SW480 (cell line): ENCODE measurements at places on chromosomes 12 and 14.

- DNase-seq: no peak
Observed at GRCh38 chr12:105030820-105031807, 45.0 kb downstream of the NOPCHAP1 start.

DNA sequence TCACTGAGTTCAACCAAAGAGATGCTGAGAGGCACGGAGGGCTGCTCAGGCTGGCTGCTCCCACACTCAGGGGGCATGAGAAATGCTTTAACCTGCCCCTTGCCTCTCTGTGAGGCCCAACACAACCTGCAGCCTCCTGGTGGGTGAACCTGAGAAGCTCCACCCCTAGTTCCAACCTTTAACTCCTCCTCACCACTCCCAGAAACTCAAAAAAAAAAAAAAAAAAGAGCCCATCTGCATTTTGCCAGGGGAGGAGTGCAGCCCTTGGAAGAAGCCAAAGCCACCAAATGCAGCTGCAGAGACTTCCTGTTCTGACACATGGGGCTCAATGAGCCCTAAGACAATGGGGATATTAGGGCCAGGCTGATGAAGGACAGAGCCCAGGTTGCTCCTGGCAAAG is 8.9 kb downstream of the KRT4 start:
- no peak for DNase-seq

GRCh38 chr14:34930591-34931091 is 52.2 kb upstream of the SRP54 start:
- no peak for DNase-seq

DNA sequence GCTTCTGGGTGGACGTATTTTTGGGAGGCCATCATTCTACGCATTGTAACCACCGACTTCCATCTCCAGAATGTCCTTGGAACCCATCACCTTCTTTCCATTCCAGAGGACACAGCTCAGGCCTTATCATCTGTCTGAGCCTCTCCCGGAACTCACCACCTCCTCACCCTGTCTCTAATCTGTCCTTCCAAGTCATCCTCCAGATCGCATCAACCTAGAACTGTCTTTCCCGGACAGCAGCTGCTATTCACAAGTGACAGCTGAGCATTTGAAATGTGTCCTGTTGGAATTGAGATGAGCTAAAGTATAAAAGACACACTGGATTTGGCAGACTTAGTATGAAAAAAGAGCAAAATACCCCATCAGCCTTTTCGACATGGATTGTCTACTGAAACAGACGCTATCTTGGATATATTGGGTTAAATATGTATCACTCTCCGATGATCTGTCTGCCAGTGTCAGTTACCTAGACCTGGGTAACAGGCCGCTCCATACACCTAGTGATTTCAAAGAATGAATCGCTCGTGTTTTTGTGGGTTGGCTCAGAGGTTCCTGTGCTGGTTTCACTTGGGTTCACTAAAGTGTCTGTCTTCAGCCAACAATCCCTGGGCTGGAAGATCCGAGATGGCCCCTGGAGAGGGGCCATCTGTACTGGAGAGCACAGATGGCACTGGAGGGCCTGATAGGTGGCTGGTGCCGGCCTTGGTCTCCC is 104.4 kb upstream of the RFLNA start:
- no peak for DNase-seq

DNA sequence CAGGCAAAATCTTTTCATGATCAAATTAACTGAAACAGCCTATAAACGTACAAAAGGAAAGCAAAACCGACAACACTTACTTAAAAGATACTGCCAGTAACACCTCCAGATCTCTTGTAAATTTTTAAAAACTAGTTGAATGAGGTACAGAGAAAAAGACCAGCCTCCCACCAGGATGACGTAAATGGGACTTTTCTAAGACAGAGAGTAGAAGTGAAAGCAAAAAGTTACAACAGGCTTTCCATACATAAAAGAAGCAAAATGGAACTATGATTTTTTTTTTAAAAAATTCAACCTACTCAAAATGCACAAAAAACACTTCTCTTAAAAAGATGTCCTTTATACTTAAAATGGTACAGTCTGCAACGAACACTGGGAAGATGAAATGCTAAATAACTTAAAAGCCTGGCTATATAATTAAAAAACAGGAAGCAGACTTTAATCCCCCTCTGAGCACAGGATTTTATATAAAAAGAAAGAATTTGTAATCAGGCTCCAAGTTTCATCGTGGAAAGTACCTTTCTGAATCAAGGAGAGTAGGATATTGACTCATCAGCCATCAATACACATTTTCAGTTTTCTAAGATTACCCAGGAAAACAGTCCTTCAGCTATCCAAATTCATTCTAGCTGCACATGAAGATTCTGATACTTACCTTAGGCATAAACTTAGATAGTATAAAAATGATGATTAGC is 14.2 kb upstream of the MYO1A start:
- DNase-seq: no peak

DNA sequence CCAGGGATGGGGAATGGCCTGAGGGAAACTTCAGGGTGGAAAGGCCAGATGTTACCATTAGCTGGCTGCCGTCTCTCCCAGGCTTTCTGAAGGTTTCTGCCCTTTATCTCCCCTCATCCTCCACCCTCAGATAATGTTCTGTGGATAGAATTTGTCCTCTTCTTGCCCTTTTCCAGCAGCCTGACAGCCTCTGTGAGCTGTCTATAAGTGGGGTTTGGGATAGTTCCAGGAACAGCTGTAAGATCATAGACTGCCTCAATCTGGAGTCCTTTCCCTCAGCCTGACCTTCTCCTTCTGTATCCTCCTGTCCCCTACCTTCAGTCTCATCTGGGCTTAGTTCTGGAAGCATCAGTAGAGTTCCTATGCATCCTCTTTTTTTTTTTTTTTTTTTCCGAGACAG is 2.8 kb upstream of the RND1 start:
- DNase-seq: no peak

DNA sequence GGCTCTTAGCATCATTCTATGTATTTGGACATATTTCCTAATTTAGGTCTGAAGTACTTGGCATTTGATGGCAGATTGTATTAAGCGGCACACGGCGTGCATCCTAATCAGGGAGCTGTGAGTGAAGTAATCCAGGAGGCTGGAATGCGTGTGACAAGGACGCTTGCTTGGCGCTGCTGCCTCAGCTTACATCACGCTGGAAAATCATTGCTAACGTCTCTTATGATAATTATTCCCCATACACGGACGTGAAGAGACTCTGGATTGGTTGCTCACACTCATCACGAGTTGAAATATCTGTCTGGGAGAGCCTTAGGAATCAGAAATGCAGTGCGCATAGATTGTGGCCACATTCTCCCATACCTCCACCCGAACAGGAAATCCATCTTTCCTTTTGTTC is 85.3 kb downstream of the FBXW8 start:
- DNase-seq: no peak

DNA sequence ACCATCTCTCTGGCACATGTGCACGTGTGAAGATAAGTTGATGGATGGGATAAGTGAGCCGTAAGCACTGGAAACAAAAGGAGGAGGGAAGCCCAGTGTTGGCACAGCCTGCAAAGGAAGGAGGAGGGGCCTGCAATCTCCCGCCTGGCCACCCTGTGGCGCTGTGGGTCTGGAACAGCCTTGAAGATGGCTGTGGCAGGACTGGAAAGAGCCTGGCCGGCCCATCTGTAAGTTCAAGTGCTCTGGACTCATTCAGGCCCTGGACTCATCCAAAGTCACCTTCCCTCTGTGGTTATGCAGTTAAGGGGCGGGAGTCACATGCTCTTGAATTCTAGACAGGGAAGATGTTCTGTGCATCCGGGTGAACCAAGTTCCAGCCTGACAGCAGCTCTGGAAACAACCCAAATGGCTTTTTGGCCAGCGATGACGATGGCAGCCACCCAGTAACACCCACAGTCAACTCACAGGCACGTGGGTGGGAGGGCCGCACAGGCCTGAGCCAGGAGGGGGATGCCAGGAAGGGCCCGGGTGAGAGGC is 50.4 kb downstream of the CHGA start:
- peak; percentile 36 for DNase-seq

GRCh38 chr12:93839064-93839463 is 161.9 kb downstream of the CRADD start:
- DNase-seq: no peak

DNA sequence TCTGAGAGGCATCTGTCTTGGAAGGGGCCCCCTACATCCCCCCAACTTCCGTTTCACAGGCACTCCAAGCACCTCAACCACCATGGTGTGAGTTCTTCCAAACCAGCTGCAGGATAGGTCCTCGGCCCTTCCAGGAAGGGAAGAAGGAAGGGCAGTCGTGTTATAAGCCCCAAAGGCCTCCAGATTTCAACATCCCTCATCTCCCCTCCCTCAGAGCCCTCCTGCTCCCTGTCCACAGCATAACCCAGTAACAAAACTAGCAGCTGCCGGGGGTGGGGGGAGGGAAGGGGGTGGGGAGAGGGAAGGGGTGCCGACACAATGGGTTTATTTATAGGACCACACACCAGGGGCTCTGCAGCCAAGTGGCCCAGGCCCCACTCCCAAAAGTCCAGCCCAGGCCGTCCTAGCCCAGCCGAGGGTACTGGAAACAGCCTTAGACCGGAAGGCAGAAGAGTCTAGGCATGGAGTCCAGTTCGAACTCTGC is 18.3 kb downstream of the NCKAP5L start:
- DNase-seq: no peak

GRCh38 chr12:74820324-74820723 is 282.7 kb downstream of the ATXN7L3B start:
- no peak for DNase-seq

GRCh38 chr12:45828402-45828801 is 98.9 kb downstream of the ARID2 start:
- DNase-seq: no peak

- DNase-seq: no peak
Observed at GRCh38 chr14:57632649-57633048, 139.0 kb upstream of the CCDC198 start.

- no peak for DNase-seq
Observed at GRCh38 chr12:84874825-84875139, 37.8 kb downstream of the SLC6A15 start.

DNA sequence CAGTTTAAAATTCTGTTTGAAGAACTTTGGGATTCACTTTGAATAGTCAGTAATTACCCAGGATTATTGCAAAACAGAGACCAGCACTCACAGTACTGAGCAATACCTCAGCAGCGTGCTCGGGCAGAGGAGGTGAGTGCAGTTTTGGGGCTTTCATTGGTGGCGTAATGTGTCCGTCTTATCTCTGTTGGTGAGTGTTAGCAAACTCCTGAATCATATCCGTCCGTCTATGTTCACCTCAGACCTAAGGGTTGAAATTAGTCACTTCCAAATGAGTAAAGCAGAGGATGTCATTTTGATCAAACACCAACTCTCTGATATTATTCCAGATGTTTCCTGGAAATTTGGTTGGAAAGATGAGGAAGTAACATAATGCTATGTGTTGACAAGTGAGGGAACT is 82.8 kb downstream of the BORCS5 start:
- no peak for DNase-seq

DNA sequence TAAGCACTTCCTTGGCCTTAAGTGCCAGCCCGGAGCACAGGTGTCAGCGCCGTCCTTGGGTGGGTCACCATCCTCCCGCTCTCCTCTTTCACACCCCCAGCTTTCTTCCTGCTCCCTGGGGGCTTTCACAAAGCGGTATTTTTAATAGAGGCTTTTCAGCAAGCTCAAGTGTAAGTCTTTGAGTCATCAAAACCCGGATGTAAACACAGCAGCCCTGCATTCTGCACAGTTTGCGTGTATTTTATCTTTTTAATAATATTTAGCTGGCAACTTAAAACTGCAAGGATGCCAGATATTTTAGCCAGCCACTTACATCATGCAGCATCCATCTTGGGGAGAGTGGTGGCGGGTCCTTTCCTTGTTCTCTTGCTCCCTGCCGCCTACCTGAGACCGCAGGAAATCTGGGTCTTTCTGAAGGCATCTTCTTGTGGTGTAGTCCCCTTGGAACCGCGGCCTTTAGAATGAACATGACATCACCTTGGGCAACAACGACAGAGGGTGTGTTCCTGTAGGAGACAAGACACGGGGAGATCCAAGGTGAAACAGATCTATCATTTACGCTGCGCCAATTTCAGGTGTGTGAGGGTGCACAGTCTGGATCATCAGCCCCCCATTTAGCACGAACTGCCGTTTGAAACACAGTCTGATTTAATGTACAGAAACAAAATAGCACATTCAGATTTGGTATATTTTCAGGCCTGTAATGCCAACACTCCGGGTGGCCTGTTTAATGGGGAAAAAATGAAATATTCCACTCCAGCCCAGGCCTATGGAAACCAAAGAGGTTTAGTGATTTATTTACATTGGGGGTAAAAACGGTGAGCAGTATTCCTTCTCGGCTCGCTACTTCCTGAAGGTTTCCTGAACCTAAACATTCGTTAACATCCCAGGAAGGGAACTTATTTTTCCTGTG is 12.5 kb upstream of the IRF2BPL start:
- DNase-seq: peak; percentile 76

DNA sequence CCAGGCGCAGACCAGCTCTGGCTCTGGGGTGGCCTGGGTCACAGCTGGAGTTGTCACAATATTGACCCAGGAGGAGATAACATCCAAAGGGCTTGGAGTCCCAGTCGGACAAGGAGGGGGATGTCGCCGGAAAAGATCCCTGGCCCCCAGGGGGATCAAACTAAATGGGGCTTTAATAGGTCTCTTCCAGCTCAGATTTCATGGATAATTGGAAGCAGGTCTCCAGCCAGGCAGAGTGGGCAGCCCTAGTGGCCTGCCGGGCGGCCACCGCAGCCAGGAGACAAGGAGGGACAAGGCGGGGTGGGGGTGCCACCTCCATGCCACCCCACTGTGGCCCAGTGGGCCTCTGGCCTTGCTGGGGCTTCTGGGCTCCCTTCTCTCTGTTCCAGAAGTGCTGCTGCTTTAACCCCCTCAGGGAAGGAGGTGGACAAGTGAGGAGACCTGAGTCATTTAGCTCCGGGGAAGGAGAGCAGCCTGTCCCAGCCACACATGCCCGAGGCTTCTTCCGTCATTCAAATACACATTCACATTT is 23.1 kb upstream of the PGF start:
- DNase-seq: no peak

DNA sequence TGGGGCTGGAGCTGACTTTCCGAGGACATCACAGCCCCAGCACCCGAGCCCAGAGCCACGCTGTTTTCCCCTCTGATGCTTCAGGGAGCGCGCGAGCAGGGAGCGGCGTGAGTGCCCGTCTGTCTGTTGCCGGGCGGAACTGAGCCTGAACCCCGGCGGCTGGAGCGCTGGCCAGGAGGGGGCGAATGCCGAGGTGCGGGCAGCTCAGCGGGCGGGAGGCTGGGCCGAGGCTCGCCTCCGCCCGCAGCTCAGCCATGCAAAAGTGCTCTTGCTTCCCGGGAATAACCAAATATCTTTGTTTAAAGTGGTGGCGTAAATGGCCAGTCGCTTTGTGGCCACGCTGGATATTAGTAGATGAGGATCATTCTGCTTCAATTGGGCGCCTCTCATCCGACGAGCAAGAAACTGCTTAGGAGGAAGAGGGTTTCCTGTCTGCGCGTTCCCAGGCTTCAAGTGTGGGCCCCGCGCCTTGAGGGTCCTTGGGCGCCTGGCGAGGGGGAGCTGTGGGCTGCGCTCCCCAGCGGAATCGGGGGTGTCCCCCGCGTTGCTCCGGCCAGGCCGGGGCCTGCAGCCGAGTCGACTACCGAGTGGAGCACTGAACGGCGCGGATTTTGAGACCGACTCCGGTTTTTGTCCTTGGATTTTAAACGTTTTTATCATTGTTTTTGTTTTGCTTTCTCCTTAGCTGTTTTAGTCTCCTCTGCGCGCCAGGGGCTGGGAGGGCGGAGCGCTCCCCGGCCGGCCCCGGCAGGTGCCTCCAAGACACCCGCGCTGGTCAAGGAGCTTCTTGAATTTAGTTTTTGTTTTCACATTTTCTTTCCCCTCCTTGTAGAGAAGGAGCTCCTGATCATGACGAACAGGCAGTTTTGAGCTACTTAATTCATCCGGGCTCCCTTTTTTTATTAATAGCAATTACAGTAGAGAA is 831 bp upstream of the NKX2-1 start:
- DNase-seq: peak; percentile 69

- DNase-seq: peak; percentile 35
Observed at GRCh38 chr14:65073605-65074201, 28.6 kb downstream of the MAX start.
